T-cell (primary cell): ENCODE measurements at places on chromosomes 5 and 9.

DNA sequence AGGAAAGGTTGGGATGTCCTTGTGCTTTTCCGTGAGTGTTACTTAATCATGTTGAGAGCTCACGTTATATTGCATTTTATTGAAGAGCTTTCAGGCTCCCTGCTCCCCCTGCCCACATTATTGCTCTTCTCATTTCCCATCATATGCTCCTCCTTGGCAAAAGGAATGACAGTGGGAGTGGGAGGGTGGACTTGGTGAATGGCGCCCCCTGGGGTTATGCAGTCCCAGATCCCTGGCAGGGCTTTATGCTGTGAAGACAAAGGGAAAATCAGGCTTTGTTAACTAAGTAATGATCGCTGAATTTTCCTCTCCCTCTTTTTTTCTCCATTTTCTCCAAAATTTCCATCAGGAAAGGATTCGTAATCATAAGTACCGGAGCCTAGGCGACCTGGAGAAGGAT, 166.6 kb downstream of the SMARCA2 start:
- DNase-seq, result no peak

GRCh38 chr9:35108461-35108860, 5.5 kb upstream of the STOML2 start:
- no peak for DNase-seq

DNA sequence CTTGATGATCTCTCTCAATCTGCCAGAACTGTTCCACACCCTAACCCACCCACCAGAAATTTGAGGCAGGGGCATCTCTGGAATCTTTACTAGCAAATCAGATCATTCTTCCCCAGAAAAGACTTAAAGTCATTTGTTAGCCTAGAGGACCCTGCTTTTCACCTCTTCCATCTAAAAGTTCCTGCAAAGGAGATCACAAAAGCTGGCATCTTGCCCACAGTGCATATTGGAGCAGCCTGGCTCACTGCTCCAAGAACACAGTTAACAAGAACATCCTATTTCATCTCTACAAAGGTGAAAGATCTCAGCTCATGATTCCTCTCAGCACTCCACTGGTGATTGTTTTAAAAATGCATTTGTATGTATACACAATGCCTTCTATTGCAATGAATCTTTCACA, 36.3 kb downstream of the GABRP start:
- no peak for DNase-seq

GRCh38 chr9:73782166-73782565, 630.5 kb downstream of the ANXA1 start:
- DNase-seq, result no peak
